ENCODE measurements at places on chromosomes 2 and 18.

- DNase-seq = no peak
These were observed 120.5 kb upstream of the SCN7A start for GRCh38 chr2:166614503-166614902.

- no peak for DNase-seq
These were observed 4.0 kb downstream of the HES6 start for GRCh38 chr2:238235856-238236255.

DNA sequence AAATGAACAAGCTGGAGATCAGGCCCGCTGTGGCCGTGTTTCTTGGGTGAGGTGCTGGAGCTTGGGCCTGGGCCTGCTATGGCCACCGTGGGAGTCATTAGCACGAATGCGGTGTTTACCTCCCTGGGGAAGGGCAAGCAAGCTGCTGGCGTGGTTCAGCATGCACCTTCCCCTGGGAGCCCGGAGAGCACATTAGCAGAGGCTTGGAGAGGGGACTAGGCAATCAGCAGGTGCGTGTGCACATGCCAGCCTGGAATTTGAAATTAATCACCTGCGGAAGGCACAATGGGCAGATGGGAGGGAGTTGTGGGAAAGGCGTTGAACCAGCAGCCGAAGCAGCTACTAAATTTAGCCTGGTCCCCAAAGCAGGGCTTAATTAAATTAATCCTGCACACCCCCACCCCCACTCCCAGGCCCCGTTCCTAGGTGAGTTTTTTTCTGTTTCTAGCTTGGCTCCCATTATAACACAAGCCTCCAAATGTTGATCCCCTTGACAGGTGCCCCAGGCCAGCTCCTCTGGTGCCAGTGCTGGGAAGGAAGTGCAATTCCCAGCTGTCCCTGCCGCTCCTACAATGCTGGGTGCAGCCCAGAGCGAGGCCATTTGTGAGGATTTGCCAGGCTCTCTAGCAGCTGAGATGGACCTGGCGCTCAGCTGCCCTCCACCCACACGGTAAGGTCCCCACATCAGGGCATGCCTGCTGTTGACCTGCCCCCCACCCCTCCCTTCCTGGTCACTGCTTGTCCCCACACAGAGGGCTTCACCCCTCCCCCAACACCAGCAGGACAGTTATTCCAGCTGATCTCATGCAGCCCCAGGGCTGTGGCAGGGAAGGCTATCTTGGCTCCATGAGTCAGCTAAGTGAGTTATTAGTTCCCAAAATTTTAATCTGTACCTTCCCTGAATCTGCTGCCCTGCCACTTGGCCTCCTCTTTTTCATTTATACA, 115.0 kb downstream of the ZBTB7C start:
- DNase-seq = no peak

DNA sequence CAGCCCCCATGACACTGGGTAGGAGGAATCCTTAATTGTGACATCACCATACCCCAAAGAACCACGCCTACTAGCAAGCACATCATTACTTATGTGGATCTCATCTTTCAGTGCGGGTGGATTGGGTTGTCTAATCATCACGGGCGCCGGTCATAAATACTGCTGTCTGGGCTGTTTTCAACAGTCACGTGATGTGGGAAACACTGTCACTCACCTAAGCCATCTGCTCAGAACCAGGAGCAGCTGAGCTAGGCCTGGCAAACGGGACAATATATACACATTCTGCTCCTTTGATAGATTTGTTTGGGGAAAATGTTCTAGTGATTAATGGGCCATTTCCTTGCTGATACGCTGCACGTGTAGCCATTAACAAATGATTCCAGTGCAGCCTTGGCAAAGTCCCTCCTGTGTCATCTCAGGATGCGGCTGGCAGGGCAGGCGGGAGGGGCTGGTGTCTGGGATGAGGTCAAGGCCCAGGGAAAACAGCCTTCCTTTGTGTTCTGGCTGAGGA, 145.9 kb upstream of the COPS8 start:
- no peak for DNase-seq

DNA sequence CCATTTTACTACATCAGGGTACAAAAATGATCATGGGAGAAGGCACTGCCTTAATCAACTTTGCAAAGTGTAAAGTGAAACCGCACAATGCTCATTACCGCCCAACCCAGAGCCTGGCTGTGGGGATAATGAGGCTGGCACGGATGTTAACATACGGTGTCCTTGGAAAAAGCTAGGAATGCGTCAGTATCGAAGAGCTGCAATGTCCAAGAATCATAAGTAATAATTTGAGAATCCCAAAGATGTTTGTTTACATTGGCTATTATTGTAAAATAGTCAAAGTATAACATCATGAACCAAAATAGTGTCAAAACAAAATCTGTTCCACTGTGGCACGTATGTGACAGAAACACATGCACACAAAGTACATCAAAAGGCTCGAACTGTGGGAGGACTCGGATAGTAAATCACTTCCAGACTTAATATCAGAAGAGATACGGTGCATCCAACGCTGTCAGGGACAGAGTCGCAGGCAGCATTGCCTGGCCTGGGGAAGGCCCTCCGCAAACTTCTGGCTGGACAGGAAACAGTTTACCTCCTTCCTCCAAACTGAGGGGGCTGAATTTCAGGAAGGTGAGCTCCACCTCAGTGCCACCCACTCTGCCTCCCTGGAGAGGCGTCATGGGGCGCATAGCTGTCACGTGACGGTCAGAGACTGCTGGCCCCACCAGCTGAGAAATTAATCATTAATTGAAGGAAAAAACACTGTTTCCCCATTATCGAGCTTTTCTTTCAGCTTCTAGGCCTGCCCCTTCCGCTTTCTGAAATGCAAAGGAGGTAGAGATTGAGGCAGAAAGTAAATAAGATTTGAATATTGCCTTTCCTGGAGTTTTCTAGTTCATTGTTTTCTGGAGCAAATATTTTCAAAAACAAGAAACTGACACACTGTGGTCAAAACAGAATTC, 1.8 kb upstream of the ID2 start:
- no peak for DNase-seq

DNA sequence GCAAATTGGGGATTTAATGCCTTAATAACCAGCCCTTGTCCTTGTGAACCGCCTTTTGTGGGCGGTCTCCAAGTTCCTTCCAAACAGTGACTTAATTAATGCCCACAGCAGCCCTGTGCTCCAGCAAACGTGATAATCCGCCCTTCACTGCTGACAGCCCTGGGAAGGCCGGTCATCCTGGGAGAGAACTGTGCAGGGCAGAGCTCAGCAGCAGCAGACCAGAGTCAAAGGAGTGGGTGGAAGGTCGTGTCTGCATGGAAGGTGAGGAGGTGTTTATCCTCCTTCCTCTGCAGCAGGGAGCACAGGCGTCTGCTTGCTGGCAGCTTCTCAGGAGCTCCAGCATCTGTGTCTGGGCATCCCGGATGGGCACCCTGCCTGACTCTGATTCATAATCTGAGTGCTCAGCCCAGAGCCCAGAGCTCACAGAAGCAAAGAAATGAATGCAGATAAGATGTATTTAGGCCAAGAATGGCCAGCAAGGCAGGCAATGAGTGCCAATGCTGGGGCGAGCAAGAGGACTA, 270.0 kb upstream of the PXDN start:
- no peak for DNase-seq
